Ovary (tissue), 10 donors: ENCODE measurements at places on chromosomes 7 and 10. TPM values are rescaled to one million over a fixed set of nuclear protein-coding genes. Genes with fewer than 3 reads are reported as not detected.

C10orf105 gene
- total RNA-seq = 0.45 TPM

TDRD1 gene
- total RNA-seq = 0.46 TPM

FIGNL1 gene
- 11.5 TPM for total RNA-seq

ZNF138 gene
- total RNA-seq = 10.7 TPM

FBH1 gene
- total RNA-seq = 80.3 TPM

NUTM2A gene
- 1.4 TPM for total RNA-seq

ZNF800 gene
- total RNA-seq = 31.4 TPM

PPP1R17 gene
- total RNA-seq = not detected

ZMYND11 gene
- 83.5 TPM for total RNA-seq

CTAGE8 gene
- 1.5 TPM for total RNA-seq

HABP2 gene
- not detected for total RNA-seq

ITPRID1 gene
- not detected for total RNA-seq

KCNIP2 gene
- total RNA-seq = 6.8 TPM

CRYGN gene
- 1.5 TPM for total RNA-seq

PGAM2 gene
- not detected for total RNA-seq

SMO gene
- total RNA-seq = 33.2 TPM

HUS1 gene
- 20.7 TPM for total RNA-seq

PDK4 gene
- 481 TPM for total RNA-seq

AQP1 gene
- total RNA-seq = 89.3 TPM

ZP3 gene
- 11.2 TPM for total RNA-seq

NPY4R2 gene
- total RNA-seq = not detected

NODAL gene
- total RNA-seq = not detected

FEZF1 gene
- not detected for total RNA-seq

ERVW-1 gene
- total RNA-seq = not detected

UROS gene
- 31.2 TPM for total RNA-seq

FBXL13 gene
- total RNA-seq = 6.9 TPM

TRAPPC14 gene
- 14.3 TPM for total RNA-seq

NRCAM gene
- 2.8 TPM for total RNA-seq

COL13A1 gene
- 0.87 TPM for total RNA-seq

SPAM1 gene
- total RNA-seq = not detected

DMBT1 gene
- not detected for total RNA-seq

DNAH11 gene
- total RNA-seq = 2.6 TPM

SLC26A4 gene
- total RNA-seq = 1.2 TPM

ANXA8L1 gene
- total RNA-seq = not detected

CHST12 gene
- total RNA-seq = 7.8 TPM

RTKN2 gene
- 0.05 TPM for total RNA-seq

VPS37D gene
- total RNA-seq = 8.0 TPM

GDF10 gene
- not detected for total RNA-seq

ENO4 gene
- 1.7 TPM for total RNA-seq

AGAP5 gene
- total RNA-seq = 2.2 TPM

BLNK gene
- 4.3 TPM for total RNA-seq

ZFAND2A gene
- total RNA-seq = 18.2 TPM

SDK1 gene
- 4.5 TPM for total RNA-seq

OPN1SW gene
- total RNA-seq = not detected

GPR85 gene
- total RNA-seq = 0.08 TPM

CLRN3 gene
- not detected for total RNA-seq

PLPP4 gene
- 0.27 TPM for total RNA-seq

MACC1 gene
- 3.5 TPM for total RNA-seq

IDI1 gene
- 22.2 TPM for total RNA-seq

ZNF777 gene
- 15.8 TPM for total RNA-seq

EN2 gene
- 1.5 TPM for total RNA-seq

TMEM26 gene
- 1.1 TPM for total RNA-seq

GNAI1 gene
- 22.9 TPM for total RNA-seq

HTR7 gene
- total RNA-seq = not detected

PSMG3 gene
- 15.6 TPM for total RNA-seq

CHRM2 gene
- not detected for total RNA-seq
